ENCODE measurements at places on chromosomes 7 and 10.

DNA sequence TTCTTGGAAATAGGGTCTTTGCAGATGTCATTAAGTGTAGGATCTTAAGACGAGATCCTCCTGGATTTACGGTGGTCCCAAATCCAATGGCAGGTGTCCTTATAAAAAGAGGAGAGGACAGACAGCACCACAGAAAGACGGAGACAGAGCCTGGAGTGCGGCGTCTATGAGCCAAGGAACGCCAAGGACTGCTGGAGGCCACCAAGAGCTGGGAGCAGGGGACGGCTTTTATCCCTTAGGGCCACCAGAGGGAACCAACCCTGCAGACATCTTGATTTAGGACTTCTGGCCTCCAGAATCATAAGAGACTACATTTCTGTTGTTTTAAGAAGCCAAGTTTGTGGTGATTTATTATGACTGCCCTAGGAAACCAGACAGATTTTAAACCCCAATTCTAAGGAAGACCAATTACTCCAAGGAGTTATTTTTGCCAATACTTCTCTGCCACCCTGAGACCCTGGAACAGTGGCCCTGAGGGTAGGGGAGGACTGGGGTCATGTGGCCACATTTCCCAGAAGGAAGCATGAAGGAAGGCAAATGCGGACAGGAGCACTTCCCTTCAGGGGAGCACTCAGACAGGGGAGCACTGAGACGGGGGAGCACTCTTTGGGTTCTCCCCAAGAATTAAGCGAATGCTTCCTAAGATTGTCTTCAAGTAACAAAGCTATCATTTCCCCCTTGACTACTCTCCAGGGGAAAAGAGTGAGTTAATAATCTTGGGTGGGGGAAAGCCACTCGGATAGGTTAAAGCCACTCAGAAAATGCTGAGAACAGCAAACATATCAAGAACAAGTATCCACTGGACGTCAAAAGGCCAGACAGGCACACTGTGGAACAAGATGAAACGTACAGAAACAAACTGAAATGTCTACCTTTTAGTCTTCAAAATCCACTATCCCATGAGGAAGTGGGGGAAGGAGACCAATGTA is 67.5 kb downstream of the CHST15 start:
- no peak for DNase-seq

- peak; percentile 97 for DNase-seq
Measured at GRCh38 chr7:156640257-156640948, at the start of gene RNF32. TSS of gene RNF32 (plus strand) at chr7:156640774. CDS start at chr7:156643878, 3,104 bp downstream.

GRCh38 chr10:112769611-112770370 is 180.3 kb upstream of the TCF7L2 start:
- DNase-seq = no peak

DNA sequence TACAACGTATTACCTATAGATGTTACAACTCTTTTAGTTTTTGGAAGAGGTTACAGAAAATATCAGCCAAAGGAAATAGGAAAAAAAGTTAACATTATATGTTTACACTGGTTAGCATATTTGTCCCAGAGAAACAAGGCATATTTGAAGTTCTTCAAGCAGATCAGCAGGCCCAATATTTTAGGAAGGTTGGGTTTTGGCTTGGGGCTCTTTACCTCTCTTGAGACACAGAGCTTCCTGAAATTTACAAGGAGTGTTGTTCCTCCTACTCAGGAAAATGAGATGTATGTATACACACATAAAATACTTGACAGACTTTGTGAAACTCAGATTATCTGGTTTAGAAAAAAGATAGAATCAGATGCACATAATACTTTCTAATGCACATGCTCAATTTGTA is 323.6 kb downstream of the HGF start:
- no peak for DNase-seq

- DNase-seq = no peak
Measured at GRCh38 chr10:17003651-17004286, 125.8 kb downstream of the CUBN start.

DNA sequence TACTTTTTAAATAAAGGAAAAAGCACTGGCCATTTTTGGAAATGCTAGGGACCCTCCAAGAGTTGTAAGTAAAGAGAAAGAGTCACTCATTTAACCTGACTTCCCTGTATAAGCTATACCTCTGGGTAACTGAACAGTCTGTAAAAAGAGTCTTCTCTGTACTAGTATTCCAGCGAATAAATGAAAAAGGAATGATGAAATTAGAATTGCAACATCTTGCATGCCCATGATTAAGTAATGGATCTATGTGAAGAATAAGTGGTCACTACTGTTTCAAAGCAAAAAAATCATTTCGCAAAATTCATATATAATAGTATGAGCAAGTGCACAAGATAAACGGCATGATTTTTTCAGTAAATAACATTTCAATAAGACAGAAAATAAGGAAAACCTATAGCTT is 116.8 kb downstream of the ZFAND4 start:
- DNase-seq = no peak

DNA sequence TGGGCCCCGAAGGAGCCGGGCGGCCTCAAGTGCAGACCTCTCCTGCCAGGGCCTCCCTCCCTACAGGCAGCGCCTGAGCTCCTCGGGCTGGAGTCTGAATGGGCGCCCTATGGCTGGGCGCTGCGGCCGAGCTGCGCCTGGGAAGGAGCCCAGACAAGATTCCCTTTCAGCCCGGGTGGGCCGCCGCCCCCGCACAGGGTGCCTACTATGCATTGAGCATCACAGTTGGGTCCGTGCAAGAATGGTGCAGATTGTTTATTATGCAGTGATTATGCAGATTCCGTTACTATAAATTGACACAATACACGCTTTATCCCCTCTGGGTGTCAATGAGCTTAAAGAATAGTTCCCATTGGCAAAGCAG is 77.2 kb upstream of the PDGFA start:
- no peak for DNase-seq

- no peak for DNase-seq
Measured at GRCh38 chr7:110835849-110836248, 255.1 kb upstream of the LRRN3 start.

GRCh38 chr10:109696462-109696861 is 226.8 kb downstream of the XPNPEP1 start:
- no peak for DNase-seq

DNA sequence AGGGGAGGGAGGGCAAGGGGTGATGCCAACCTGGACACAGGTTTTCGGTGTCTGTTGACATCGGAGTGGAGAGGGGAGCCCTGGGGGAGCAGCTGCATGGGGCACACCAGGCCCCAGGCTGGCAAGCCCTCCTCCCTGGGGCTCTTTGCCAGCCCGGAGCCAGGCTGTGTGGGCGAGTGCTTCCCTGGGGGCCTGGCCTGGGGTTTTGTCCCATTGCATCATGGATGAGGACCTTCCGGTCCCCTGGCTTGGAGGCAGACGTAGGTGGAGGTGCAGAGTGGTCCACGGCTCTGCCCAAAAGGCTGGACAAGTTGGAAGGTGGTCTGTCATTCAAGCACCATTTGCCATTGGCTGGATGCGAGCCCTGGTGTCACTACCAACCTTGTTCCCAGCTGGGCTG is 34.8 kb downstream of the ZMIZ1 start:
- no peak for DNase-seq

All from erythroblast (primary cell).